Urinary bladder (tissue), 4 donors: ENCODE measurements at places on chromosomes 7 and 10.

- DNase-seq = no peak
These were observed 23.9 kb downstream of the UPF2 start for GRCh38 chr10:12018438-12019282.

DNA sequence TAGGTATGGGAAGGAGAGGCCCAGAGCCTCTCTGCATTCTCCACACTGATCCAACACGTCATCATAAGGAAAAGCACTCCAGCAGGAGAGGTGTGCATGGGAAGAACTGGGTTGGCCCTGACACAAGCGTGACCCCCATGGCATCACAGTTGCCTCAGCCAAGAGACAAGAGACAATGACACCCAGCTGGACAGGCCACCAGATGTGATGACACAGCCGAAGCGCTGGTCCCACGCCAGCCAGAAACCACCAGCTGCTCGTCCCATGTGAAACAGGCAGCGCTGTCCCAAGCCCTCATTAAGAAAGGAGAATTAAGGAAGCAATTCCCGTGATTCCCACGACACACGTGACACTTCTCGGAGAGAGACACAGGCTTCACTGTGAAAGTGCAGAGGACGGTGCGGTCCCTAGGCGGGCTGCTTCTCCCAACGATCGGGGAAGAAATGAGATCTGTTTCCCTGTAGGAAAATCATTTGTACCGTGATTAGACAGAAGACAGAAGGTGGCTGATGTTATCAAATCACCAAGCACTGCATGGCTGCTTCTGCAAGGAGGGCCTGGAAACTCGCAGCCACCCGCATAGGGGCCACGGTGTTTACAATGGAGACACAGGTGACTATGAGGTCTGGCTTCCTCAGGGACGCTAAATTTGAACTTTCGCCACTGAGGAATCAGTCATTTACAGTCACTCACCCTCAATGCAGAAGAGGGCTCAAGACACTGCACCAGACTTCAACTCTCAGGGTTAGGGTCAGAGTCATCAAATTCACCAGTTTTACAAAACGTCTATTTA lies 74.5 kb downstream of the DIP2C start:
- DNase-seq = no peak

GRCh38 chr7:112990624-112991023 lies 96.0 kb downstream of the GPR85 start:
- DNase-seq = no peak

- DNase-seq = no peak
These were observed 1.5 kb downstream of the IRF5 start for GRCh38 chr7:128939075-128939860.

DNA sequence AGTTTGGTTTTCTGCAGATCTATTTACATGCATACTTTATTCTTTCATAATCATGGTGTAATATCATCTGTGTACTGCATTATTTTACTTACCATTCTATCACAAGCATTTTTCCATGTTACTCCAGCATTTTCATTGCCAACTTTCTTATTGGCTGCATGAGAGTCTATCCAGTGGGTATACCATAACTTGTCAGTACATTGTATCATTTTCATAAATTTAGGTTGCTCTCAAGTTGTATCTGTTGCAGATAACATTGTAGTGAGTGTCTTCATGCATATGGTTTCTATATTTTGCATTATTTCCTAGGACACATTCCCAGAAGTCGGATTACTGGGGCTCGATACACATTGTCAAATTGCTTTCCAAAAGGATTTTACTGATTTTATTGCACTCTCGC lies 87.2 kb upstream of the INSYN2A start:
- no peak for DNase-seq

DNA sequence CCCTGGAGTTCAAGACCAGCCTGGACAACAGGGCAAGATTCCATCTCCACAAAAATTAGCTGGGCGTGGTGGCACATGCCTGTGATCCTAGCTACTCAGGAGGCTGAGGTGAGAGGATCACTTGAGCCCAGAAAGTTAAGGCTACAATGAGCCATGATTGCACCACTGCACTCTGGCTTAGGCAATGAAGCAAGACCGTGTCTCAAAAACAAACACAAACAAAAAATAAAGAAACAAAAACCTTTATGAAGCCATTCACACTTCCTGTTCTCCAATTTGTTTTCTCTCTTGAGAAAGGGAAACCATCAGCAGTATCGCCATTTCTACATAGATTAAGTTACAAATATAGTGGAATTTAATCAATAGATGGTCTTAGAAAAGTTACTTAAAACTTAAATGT lies 19.8 kb downstream of the YME1L1 start:
- DNase-seq = no peak

DNA sequence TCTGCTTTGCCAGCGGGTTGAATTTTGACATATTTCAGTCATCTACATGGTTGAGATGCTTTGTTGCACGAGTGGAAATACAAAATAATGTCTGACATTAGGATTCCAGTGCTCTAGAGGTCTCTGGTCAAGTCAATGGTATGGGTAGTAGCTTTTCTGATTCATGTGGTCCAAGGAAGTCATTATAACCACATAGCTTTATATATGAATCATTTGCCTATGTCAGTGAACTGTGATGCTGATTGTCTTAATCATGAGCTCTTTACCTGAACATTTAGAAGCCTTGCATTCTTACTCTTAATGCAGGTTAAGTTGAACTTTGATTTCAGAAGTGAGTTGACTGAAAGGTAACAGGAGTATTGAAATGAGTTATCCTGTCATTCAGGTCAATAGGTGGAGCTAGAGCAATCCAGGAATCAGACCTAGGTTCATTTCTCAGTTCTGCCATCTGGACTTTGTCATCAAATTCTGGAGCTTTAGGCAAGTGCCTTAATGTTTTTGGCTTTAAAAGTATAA lies 3.3 kb downstream of the MAPK8 start:
- no peak for DNase-seq

GRCh38 chr10:86023931-86024280 lies 342.7 kb downstream of the GRID1 start:
- DNase-seq = no peak

DNA sequence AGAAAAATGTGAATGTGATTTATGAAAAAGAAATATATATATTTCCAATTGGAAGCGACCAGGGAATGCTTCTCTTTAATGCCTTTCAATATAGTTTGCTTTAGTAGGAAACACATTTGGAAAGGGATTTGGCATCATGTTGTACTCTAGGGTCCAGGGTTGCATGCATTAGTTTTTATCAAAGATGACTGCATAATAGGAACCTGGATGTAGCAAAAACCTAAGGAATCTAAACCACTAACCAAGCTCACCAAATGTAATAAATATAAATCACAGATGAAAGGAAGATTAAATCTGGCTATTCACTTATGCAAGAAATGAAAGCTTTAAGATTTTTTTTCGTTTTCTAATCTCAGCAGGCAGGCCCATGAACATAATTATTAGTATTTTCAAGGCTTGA lies 120.0 kb downstream of the ATXN7L1 start:
- DNase-seq = no peak

DNA sequence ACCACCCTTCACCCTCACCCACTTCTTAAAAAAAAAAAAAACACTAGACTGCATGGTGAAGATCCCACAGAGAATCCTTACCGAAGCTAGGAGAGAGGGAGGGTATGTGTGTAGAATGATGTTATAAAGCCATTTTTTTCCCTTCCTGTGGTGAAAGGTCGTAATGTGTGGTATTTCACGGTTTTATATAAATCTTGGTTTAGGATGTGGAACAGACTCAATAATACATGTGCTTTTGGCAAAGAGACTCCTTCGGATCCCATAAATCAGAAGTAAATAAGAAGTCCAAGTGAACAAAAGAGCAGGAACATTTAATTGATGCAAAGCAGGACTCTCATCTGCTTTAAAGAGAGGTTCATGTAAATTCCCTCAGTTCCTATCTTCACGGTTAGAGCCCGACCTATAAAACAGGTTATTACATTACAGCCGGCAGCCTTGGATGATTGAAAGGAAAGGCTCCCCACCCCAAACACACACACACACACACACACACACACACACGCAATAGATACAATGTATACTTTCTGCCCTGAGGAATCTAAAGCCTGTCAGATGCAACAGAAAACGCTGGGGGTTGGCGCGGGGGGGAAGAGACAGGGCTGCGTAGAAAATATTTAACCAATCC lies 8.8 kb downstream of the DLX5 start:
- no peak for DNase-seq

DNA sequence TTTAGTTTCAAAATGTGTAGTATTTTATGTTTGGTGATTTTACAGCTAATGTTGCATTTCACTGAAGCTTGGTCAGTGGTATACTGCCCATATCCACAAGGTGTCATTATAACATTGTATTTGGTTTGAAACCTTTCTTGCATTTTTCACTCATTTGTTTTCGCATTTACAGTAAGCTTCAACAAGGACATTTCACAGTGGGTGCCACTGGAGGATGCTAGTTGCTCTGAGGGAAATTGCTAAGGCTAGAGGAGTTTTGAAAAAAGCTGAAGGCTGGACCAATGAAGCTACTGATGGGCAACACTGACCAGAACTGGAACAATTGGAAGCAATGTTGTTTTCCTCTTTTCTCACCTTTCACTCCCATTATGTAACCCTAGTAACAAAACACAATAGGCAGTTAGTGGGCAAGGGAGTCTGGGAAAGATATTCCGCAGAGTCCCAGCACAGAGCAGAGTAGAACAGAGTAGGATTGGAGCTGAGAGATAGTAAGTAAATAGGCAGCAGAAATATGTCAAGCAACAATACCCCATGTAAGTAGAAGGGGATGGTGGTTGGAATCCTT lies 23.6 kb upstream of the SRI start:
- no peak for DNase-seq

GRCh38 chr10:126278851-126279250 lies 109.4 kb downstream of the ADAM12 start:
- DNase-seq = no peak

GRCh38 chr7:31991846-31992245 lies 78.4 kb downstream of the PDE1C start:
- DNase-seq = no peak

GRCh38 chr7:25388681-25389080 lies 160.4 kb upstream of the NPVF start:
- DNase-seq = no peak

GRCh38 chr10:81034383-81034782 lies 496.7 kb downstream of the SH2D4B start:
- DNase-seq = no peak

DNA sequence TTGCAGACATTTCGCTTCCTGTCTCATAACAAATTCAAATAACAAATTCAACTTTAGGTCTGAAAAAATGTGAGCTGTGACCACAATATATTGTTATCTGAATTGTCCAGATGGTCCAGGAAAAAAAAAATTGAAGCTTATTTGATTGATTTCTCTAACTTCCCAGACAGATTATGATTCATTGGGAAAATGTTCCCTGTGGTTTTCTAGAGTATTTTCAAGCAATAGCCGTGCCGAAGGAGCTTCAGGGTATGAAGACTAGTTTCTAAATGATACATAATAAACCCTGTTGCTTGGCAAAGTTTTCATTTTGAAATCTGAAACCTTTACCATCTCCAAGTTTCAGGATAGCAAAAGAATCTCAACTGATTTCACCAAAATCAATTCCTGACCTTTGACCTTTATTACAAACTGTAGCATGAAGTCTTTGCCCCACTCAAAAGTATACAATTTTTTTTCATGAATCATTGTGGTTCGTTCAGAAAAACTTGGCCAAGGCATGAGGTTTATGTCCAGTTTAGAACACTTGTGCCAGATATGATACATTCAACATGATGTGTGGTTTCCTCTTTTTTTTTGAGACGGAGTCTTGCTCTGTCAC lies 109.9 kb downstream of the JCAD start:
- DNase-seq = no peak

GRCh38 chr10:9621216-9621615 lies 1396.5 kb upstream of the CELF2 start:
- no peak for DNase-seq

- DNase-seq = no peak
These were observed 9.1 kb downstream of the DYNC2I1 start for GRCh38 chr7:158865462-158865922.

- no peak for DNase-seq
These were observed 20.0 kb upstream of the RABGEF1 start for GRCh38 chr7:66720561-66720960.

GRCh38 chr7:59079-60016 lies 133.0 kb upstream of the FAM20C start:
- no peak for DNase-seq

- DNase-seq = no peak
These were observed 63.6 kb downstream of the TES start for GRCh38 chr7:116273918-116274301.
